NCI-H1436 (cell line): ENCODE measurements at places on chromosomes 2 and 18.

DNA sequence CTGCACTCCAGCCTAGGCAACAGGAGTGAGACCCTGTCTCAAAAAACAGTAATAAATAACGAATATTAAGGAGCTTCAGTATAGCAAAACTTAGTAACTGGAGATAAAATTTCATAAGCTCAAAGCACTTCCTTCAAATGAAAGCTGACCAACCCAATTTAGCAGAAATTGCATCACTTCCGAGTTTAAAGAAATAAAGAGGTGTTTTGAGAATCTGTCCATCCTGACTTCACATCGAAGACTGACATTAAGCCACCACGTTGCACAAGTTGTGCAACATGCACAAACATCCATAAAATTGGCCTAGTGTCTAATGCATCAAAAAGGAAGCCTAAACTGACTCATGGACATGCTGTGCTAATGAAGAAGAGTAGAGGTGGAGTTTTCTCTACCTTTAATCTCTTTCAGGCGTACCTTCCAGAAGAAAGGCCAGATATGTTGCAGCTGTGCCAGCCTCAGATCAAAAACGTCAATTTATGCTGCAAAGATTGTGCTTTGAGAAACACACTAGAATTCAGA, 7.7 kb upstream of the DSG3 start:
- no peak for DNase-seq

DNA sequence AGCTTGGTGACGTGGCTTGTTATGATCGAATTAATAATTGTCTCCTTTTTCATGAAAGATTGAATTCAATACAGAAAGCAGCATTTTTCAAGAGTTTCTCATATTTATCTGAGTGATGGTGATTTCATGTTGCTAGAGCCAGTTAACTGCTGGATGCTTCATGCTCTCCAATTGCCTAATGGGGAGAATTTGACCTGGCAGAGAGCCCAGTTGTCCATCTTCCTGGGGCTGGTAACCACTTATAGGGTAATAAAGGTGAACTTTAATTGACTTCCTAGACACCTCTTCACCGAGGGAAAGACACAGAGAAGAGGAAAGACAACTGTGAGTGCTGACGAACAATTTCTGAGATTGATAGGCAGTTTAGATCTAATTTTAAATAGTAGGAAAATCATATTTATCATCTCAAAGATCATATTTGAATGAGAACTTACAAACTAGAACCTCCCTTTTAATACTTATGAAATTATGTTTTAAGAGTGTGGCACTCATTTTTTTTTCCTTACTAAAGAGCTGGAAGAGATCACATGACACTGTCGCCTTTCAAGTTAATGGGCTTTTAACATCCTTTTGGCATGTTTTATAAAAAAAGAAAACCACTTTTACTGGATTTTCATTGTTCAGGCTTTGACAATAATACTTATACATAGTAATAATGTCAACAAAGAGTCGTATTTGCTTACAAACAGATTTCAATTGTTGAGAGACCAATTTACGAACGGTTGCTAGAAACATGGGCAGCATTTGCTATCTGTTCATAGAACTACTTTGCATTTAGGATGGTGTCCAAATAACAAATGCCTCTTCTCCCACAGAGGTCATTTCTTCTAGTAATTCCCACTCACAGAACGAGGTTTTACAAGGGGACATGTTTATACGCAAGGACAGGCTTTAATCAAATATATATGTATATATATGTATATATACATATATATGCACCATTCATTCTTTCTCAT, 153.3 kb downstream of the RAPGEF4 start:
- peak; percentile 72 for DNase-seq

- no peak for DNase-seq
These were observed 160.0 kb downstream of the UBE2E3 start for GRCh38 chr2:181140414-181140813.

DNA sequence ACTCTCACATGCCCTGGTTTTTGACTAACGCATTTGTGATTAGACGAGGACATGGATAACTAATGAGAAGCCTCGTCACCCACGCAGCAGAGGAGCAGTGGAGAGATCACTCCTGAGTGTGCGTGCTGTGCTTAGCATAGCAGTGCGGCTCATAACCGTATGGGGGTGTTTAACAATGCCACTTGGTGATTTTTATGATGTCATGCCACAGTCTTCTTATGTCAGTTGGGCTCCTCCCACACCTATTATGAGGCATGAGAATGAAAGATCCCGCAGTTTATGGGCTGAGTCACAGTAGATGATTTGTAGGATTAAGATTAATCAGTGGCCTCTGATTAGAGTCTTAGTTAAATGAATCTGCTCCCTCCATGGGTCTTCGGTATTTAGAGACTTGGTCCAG, 2.5 kb upstream of the SMIM21 start:
- DNase-seq = no peak

DNA sequence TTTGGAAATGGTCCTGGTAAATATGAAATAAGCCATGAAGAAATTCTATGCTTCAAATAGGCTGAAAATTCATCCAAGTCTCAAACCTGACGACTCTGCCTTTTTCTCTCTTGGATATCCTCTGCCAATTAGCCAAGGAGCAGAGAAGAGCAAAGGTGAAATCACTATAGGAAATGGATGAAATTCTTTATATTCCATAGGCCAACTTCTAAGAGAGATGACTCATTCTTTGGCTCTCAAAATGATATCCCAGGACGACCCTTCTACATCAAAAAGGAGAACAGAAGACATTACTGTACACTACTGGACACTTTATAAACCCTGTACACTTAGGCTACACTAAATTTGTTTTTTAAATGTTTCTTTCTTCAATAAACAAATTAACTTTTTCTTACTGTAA, 22.7 kb downstream of the PDE1A start:
- DNase-seq = no peak

- DNase-seq = no peak
These were observed 62.2 kb downstream of the ALPK2 start for GRCh38 chr18:58566556-58567292.

DNA sequence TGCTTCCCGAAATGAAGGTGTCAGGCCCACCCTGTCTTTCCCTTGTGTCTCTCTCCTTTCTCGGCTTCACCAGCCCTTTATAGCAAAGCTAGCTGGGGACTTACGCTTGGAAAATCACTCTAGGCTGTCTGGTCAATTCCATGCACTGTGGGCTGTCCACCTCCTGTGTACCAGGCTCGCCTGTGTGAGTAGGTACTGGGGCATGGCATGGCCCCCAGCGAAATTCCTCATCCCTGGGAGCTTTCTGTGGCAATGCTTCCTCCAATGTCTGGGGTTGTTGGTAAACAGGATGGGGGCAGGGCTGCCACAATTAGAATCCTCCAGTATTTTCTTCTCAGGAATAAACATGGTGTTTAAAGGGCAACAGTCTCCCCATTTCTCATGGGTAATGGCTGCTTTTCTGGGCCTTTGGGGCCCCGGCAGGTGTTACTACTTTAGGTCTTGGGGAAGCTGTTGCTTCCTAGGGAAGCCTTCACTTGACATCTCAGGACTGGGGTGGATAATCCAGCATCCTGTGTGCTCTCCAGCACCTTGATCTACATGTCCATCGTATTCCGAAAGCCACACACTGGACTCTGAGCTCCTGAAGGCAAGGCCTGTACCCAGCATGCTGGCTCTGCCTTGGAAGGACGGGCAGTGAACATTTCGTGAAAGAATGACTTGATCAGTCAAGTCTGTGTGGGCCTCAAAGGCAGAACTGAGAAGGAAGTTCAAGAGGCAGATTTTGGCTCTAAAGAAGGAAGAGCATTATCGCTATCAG, 21.1 kb downstream of the RHOB start:
- no peak for DNase-seq
